ENCODE measurements at places on chromosomes 6 and 20.

DNA sequence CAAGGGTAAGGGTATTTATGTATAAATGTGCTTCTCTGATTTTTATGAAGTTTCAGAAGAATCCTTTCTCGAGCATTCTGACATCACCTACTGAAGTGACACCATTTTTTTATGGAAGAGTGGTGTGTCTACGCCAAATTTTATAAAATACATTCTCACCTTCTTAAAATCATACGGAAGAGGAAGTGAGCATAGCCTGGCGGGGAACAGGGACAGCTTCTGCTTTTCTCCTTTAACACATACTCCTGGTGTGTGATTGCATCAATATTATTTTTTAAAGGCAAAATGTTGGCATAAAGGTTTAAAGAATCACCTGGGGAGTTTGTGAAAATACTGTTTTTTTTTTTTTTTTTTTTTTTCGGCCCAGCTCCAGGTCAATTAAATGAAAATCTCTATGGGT lies 733.6 kb upstream of the MAN1A1 start:
- DNase-seq = no peak

- DNase-seq = no peak
Measured at GRCh38 chr20:33400812-33401183, 521 bp downstream of the CDK5RAP1 start.

DNA sequence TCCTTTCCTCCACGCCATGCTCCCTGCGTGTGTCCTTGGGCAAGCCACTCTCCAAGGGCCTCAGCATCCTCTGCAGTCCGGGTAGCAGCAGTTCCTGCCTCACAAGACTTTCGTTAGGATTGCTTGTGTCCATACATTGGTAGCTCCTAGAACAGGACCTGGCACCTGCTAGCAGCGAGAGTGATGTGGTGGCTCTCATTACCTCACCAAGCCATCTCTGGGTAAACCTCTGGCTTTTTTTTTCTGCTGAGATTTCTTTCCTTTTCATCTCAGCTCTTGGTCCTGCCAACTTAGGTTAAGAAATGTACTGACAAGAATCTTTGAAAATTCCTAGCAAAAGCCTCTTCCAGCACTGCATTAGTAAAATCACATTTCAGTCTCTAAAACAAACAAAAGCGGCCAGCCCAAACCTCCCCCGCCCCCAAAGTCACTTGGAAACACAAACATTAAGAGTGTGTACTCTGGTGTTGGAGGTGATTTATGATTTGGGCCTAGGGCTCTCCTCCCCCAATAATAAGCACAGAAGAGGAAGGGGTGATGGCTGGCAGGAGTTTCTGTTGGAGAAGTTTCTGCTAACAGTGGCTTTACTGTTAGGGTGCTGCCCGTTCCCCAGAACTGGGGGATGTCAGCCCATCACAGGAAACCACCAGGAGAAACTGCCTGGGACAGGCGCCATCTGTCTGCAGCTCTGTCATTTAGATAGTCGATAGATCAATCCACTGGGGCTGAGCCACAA lies 199.2 kb downstream of the CD83 start:
- no peak for DNase-seq

GRCh38 chr20:11128220-11128718 lies 454.5 kb upstream of the JAG1 start:
- DNase-seq = no peak

DNA sequence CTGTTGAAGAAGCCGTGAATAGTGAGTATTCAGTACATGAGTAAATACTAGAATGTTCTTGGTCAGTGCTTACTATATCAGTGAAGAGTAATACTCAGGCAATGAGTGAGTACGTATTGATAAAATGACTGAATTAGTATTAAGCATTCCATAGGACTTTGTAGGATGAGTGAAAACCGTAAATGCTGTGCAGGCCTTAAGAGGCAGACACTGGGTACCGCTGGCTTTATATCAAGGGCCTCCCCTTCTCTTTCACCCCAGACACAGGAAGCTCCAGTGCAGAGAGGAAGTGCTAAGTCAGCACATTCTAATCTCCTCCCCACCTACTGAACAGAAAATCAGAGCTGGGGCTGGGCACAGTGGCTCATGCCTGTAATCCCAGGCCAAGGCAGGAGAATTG lies 24.2 kb downstream of the POFUT1 start:
- peak; percentile 17 for DNase-seq

- no peak for DNase-seq
Measured at GRCh38 chr6:158439255-158439654, 120.6 kb upstream of the TMEM181 start.

DNA sequence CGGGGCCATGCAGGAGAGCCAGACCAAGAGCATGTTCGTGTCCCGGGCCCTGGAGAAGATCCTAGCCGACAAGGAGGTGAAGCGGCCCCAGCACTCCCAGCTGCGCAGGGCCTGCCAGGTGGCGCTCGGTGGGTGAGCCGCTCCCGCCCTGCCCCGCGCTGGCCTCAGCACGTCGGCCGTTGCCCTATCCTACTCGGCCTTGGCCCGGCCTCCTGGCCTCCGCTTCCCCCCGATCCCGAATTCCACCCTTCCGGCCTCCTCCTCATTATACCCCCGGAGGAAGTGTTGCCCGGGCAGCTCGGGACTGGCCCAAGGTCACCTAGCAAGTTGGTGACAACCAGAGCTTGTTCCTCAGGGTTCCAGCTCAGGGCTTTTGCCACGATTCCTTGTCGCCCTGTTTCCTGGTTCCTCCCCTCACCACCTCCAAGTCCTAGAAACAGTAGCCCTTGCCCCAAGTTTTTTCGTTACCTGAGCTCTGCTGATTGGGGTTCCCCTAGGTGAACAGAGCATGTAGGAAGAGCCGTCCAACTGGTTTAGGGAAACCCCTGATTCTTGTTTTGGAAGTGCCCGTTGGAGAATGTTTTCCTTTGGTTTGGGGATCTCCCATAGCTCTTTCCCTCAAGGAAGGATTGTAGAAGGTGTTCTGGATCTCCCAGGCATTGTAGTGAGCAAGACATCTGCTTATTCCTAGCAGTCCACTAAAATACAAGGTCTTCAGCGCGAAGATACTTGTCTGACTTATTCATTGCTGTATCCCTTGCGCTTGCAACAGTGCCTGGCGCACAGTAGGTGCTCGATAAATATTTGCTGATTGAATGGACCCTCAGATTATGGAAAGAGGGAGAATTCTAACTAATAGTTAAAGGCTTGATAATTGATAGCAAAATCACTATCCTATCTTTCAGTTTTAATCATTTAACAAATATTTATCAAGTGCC lies 641 bp downstream of the ARFGEF2 start:
- no peak for DNase-seq

DNA sequence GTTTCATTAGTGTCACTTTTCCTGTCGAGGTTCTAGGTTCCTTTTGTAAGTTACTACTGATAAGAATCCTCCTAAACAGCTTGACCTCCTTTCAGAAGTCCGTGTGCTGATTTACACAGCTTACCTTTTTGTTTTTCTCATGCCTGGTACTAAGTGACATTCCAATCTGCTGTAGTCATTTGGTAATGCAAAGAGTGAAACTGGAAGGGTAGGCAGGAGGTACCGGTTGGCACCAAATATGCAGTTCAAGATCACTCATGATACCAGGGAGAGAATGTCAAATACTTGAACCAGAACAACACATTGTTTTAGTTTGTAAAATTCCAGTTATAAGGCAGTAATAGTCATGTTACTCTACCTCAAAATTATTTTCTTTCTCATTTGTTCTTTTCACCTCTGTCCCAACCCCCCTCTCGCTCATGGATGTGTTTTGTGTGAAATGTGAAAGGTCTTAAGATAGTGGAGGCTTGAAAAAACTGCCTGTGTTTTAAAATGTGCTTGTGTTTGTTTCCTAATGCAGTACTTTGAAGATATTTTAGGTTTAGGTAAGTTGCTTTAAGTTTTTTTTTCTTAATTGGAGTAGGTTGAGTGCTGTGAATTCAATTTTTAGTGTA lies 23.2 kb downstream of the AFDN start:
- DNase-seq = no peak

DNA sequence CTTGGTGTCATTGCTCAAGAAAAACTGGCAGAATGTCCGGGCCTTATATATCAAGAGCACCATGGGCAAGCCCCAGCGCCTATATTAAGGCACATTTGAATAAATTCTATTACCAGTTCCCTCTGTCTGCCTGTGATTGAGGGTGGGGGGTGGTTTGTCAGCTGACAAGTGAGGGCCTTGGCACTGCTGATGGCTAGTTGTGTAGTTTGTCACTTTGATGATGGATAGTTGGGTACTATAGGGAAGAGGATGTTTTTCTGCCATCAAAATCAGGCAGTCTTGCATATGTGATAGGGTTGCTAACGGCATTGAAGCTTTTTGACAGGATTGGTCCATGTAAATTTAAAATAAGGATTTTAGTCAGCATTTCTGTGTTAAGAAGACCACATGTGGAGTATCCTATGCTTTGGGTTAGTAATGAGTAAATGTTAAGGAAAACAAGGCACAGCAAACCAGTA lies 2.5 kb downstream of the RPL10A start:
- no peak for DNase-seq

GRCh38 chr6:158647501-158647900 lies 2.4 kb upstream of the SYTL3 start:
- no peak for DNase-seq

GRCh38 chr6:165486183-165487137 lies 176.6 kb downstream of the PDE10A start:
- DNase-seq = no peak

DNA sequence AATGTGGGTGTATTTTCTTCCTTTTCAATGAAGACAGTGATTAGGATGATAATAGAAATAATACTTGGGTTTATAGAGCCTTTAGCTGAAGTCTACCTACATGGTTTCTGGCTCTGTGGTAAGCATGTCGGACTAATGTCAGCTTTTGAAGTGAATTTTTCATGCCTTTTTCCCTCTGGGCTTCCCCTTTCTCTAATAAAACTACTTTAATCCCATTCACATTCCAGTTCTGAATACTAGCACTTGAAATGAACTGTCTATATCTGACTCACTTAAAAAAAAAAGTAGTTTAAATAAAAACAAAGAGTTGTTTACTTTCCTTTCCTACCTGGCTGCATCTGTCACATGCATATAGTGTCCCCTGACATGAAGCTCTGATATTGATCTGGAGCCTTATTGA lies 545.9 kb upstream of the FLRT3 start:
- DNase-seq = no peak

DNA sequence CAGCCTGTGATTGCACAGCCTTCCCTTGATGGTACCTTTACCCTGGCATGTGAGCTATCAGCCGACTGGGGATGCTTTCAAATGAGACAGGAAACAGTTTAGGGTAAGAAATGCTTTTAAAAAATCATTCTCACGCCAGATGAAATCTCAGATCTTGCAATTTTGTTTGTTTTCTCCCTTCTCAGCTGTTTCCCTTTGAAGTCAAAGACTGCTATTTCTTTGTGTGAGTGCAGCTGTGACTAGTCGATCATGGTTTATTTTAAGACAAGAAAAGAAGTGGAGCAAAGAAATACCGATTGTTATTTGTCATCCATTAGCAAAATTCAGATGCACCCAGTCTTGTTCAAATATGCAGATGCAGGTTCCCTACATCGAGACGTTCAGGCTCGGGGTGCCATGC lies 489.7 kb downstream of the QKI start:
- DNase-seq = no peak

DNA sequence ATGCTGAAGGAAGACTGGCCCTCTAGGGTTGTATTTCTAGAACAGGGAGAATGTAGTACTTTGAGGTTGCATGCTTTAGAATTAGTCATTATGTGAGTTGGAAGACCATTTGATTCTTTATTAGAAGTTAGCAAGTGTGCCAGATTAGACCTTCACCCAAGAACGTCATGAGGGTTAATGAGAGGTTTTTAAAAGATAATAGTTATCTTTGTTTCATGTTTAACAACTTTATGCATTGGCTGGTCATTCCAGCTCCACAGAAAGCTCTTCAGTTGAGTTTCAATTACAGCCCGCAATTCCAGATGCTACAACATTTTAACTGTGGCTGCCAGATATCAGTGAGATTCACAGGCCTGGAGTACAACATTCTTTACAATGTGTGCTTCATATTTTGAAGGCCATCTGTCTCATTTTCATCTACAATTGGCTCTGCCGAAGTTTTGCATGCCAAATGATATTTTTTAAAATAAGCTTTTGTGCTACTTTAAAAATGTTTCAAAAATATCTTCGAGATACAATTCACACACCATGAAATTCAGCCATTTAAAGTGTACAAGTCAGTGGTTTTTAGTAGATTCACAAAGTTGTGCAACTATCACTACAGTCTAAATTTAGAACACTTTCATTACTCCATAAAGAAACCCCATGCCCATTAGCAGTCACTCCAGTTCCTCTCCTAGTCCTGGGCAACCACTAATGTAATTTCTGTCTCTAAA lies 61.1 kb upstream of the FBXO30 start:
- DNase-seq = no peak

- no peak for DNase-seq
Measured at GRCh38 chr6:118333772-118334171, 214.3 kb upstream of the PLN start.

DNA sequence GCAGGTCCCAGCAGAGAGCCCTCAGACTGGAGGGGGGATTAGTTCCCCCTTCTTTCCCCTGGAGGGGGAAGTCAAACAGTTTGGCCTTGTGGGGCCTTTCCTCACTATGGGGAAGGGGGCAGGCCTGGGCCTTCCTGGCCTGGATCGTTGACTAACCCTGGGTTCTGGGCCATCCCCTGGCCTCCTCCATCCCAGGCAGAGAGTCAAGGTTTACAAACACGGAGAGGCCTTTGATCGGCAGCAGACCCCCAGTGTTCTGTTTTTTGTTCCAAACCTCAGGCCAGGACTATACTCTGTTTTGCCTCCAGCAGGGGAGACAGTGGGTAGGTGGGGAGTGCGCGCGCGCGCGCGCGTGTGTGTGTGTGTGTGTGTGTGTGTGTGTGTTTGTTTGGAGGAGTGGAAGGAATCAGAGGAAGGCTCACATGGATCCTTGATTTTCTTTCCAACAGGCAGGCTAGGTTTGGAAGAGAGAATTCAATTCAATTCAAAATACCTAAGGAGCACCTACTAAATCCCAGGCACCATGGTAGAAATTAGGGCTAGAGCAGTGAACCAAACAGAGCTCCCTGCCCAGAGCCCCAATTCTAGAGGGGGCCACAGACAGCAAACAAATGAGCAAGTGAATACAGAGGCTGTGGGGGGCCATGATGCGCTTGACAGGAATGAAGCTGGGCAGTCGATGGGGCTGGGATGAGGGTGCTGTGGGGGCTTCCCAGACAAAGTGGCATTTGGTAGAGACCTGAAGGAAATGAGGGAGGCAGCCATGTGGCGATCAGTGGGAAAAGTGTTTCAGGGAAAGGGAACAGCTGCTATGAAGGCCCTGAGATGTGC lies 14.8 kb downstream of the TP53RK start:
- DNase-seq = no peak

DNA sequence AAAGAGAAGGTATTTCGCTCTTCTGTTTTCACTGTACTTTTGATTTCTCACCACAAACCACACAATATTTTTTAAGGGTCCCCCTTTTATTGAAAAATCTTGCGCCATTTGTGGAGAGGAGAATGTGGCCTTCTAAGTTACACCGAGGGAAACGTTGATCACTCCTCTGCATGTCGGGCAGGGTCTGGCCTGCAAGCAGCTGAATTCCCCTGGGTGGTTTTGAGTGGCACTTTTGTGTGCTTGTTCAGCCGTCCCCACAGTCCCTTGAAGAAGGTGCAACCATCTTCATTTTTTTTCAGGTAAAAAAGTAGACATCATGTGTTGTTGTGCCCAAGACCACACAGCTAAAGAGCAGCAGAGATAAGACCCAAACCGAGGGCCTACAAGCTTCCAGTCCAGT lies 6.1 kb downstream of the GPR31 start:
- DNase-seq = no peak
